Activated CD4-positive, alpha-beta T cell treated with anti-CD3 and anti-CD28 coated beads, Interleukin-2, amount 10 ng/mL, durations not matched to agents 7 days and 5 days (primary cell): ENCODE measurements at places on chromosomes 4 and X. TPM values are rescaled to one million over a fixed set of nuclear protein-coding genes. Genes with fewer than 3 reads are reported as not detected.

The FHDC1 gene
- 0.10 TPM for total RNA-seq

The KDR gene
- total RNA-seq, result not detected

The NBDY gene
- total RNA-seq, result 44.2 TPM

The TENT5D gene
- total RNA-seq, result not detected

The ASMTL gene
- 30.7 TPM for total RNA-seq

The PLP1 gene
- total RNA-seq, result not detected

The CXCL1 gene
- total RNA-seq, result not detected

The APLN gene
- total RNA-seq, result 0.17 TPM

The CENPVL1 gene
- total RNA-seq, result not detected

- H3K36me3 ChIP-seq, result no peaks in the 10 kb centered on the region
- no peak overlapping the region for H3K27ac ChIP-seq
- no peak for DNase-seq
- H3K27me3 ChIP-seq, result no peaks in the 10 kb centered on the region
- H3K4me3 ChIP-seq, result no peak overlapping the region
- peaks cover 17% of the 10 kb centered on the region for H3K4me1 ChIP-seq
Measured at GRCh38 chr4:37760840-37761239, 65.6 kb upstream of the PGM2 start.

DNA sequence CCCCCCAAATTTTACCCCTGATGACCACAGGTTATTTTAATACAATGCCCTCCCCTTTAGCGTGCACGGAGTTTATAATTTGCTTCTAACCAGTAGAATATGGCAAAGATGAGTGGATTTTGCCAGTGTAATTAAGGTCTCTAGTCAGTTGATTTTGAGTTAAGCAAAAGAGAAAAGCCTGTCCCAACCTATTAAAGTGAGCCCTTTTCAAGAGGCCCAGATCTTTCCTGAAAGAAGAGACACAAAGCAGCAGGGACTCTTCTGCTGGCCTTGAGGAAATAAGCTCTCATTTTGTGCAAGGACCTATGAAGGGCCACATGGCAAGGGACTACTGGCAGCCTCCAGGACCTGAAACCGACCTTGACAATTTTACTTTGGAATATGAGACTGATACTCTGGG, 61.9 kb upstream of the GABRG1 start:
- H3K4me3 ChIP-seq, result no peak overlapping the region
- H3K36me3 ChIP-seq, result no peaks in the 10 kb centered on the region
- no peaks in the 10 kb centered on the region for H3K27me3 ChIP-seq
- no peak overlapping the region for H3K27ac ChIP-seq
- no peaks in the 10 kb centered on the region for H3K4me1 ChIP-seq

- DNase-seq, result no peak
- H3K27me3 ChIP-seq, result no peaks in the 10 kb centered on the region
- no peak overlapping the region for H3K4me3 ChIP-seq
- no peaks in the 10 kb centered on the region for H3K36me3 ChIP-seq
Measured at GRCh38 chrX:84717343-84717742, 215.1 kb upstream of the HDX start.

GRCh38 chrX:107014936-107015335, 14.9 kb upstream of the MORC4 start:
- no peaks in the 10 kb centered on the region for H3K36me3 ChIP-seq
- DNase-seq, result no peak
- peaks cover 2% of the 10 kb centered on the region for H3K4me1 ChIP-seq
- no peaks in the 10 kb centered on the region for H3K27me3 ChIP-seq

DNA sequence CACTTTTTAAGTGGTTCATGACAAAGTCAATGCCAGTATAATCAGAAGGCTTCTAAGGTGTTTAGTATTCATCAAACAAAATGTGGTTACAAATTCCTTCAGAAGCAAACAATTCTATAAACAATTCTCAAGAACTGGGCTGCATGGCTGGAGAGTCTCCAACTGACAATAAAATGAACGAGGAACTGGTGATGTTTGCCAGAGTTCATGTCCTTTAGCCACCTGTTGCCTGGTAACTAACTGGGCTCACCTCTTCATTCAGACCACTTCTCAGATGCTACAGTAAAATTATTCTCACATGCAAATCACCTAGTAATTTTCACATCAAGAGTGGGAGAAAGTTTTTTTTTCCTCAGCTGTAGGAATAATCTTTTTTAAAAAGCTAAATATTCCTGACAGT, 53.3 kb downstream of the CAMK2D start:
- DNase-seq, result no peak
- no peak overlapping the region for H3K27ac ChIP-seq
- H3K4me1 ChIP-seq, result peaks cover 15% of the 10 kb centered on the region
- no peak overlapping the region for H3K4me3 ChIP-seq

- no peak overlapping the region for H3K4me3 ChIP-seq
- H3K27me3 ChIP-seq, result peaks cover 2% of the 10 kb centered on the region
- DNase-seq, result peak; percentile 28
- H3K36me3 ChIP-seq, result no peaks in the 10 kb centered on the region
Measured at GRCh38 chr4:53804719-53805118, 213.4 kb upstream of the LNX1 start.

GRCh38 chr4:68272380-68272779, 26.9 kb upstream of the TMPRSS11B start:
- H3K36me3 ChIP-seq, result no peaks in the 10 kb centered on the region
- H3K27ac ChIP-seq, result no peak overlapping the region
- H3K4me1 ChIP-seq, result peaks cover 7% of the 10 kb centered on the region
- H3K27me3 ChIP-seq, result peaks cover 12% of the 10 kb centered on the region
- H3K4me3 ChIP-seq, result peak overlapping the region; percentile 16
- DNase-seq, result no peak

DNA sequence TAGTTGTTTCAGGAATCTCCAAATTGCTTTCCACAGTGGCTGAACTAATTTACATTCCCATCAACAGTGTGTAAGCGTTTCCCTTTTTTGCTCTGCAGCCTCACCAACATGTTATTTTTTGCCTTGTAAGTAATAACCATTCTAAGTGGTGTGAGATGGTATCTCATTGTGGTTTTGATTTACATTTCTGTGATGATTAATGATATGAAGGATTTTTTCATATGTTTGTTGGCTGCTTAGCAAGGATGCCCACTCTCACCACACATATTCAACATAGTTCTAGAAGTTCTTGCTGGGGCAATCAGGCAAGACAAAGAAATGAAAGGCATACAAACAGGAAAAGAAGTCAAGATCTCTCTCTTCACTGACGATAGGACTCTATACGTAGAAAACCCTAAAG, 472.4 kb downstream of the ZNF674 start:
- no peaks in the 10 kb centered on the region for H3K27me3 ChIP-seq
- no peak for DNase-seq
- no peaks in the 10 kb centered on the region for H3K4me1 ChIP-seq
- no peak overlapping the region for H3K4me3 ChIP-seq

DNA sequence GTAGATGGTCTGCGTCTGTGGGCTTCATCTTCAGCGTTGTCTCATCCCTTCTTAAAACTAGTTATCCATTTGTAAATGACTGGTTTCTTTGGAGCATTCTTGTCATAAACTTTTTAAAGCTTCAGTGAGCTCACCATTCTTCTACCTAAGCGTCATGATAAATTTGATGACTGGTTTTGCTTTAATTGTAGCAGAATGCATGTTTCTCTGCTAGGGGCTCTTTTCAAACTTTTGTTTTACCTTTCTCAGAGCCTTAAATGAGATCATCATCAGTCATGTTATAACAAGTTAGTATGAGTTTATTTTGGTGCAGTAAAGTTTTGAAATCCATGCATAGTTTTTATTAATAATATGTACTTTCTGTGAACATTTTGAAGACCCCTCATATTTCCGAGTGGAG, 6.3 kb upstream of the ADGRL3 start:
- no peaks in the 10 kb centered on the region for H3K36me3 ChIP-seq
- no peak for DNase-seq
- no peak overlapping the region for H3K4me3 ChIP-seq
- no peaks in the 10 kb centered on the region for H3K4me1 ChIP-seq
- peaks cover 3% of the 10 kb centered on the region for H3K27me3 ChIP-seq

GRCh38 chr4:28565396-28565795, 1704.8 kb downstream of the STIM2 start:
- no peaks in the 10 kb centered on the region for H3K36me3 ChIP-seq
- H3K27me3 ChIP-seq, result no peaks in the 10 kb centered on the region
- no peak overlapping the region for H3K4me3 ChIP-seq
- no peak for DNase-seq

DNA sequence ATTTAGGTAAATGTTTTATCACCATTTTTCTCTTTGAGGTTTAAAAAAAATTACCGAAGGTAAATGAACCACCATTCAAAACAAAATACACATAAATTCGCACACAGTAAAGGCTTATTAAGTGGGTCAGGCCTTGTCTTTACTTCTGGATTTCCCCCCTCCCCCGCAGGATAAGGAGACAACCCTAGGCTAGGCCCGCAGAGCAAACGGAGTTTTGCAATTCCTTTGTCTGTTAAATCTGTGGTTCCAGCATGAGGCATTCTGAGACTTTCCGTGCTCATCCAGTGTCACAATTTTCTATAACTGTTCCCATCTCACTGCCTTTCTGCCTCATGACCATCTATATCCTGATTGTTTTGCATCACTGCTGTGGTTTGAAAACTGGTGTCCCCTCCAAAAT, 307.4 kb downstream of the DCHS2 start:
- H3K27me3 ChIP-seq, result no peaks in the 10 kb centered on the region
- H3K27ac ChIP-seq, result no peak overlapping the region
- no peak for DNase-seq
- H3K4me3 ChIP-seq, result no peak overlapping the region

GRCh38 chr4:188879598-188879997, 740.4 kb downstream of the TRIML1 start:
- H3K27ac ChIP-seq, result no peak overlapping the region
- no peak for DNase-seq
- H3K4me1 ChIP-seq, result no peaks in the 10 kb centered on the region
- no peaks in the 10 kb centered on the region for H3K36me3 ChIP-seq

- no peaks in the 10 kb centered on the region for H3K36me3 ChIP-seq
- peaks cover 18% of the 10 kb centered on the region for H3K27me3 ChIP-seq
- H3K27ac ChIP-seq, result peak overlapping the region; percentile 62
Measured at GRCh38 chrX:150365990-150366911, 3.1 kb downstream of the MAMLD1 start.

- peak overlapping the region; percentile 52 for H3K27ac ChIP-seq
- H3K36me3 ChIP-seq, result peaks cover 5% of the 10 kb centered on the region
- no peak overlapping the region for H3K4me3 ChIP-seq
- H3K4me1 ChIP-seq, result peaks cover 24% of the 10 kb centered on the region
- DNase-seq, result no peak
- no peaks in the 10 kb centered on the region for H3K27me3 ChIP-seq
Measured at GRCh38 chr4:7783541-7783940, 156.1 kb downstream of the AFAP1 start.

GRCh38 chrX:119407681-119408080, 8.5 kb downstream of the SLC25A43 start:
- H3K27me3 ChIP-seq, result no peaks in the 10 kb centered on the region
- H3K27ac ChIP-seq, result no peak overlapping the region
- no peaks in the 10 kb centered on the region for H3K36me3 ChIP-seq
- no peak overlapping the region for H3K4me3 ChIP-seq
- DNase-seq, result no peak

GRCh38 chr4:82373486-82373815, 340 bp downstream of the HNRNPD start:
- peak overlapping the region; percentile 97 for H3K27ac ChIP-seq
- peaks cover 45% of the 10 kb centered on the region for H3K4me1 ChIP-seq
- H3K36me3 ChIP-seq, result peaks cover 68% of the 10 kb centered on the region
